Cerebellar nuclear complex (tissue), 1 donor: ENCODE measurements at places on chromosomes 7 and 10.

GRCh38 chr7:143885951-143886350 lies 16.0 kb downstream of the TCAF1 start:
- DNase-seq: no peak

- no peak for DNase-seq
Observed at GRCh38 chr7:77696643-77697534, 630 bp downstream of the RSBN1L start.

- DNase-seq: peak; percentile 18
Observed at GRCh38 chr7:149489391-149490024, 8.1 kb downstream of the ZNF746 start.

- DNase-seq: no peak
Observed at GRCh38 chr7:105279688-105280007, 109.1 kb downstream of the SRPK2 start.

DNA sequence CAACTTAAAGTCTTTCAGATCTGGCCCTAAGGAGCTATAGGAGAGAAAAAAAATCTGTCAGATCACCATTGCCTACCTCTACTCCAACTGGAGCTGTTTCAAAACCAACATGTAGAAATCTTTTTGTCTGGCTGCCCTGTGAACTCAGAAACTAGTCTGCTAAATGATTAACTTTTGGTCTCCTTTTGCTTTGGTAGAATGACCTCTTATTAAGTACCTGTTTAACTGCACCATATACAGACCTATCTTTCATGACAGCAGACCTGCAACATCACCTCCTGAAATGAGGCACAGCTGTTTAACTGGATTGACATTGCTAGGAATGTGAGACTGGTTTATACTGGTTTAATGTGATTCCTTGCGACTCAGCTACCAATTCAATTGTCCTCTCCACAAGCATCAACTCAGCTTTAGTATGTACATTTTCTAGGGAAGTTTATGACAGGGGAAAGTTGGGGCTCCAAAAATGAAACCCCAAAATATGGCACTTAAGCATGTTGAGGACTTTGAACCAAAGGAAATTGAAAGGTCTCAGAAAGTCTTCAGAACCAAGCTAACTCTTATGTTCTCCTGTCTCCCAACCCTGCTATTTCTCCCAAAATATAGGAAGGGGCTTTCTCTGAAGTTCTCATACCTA lies 1.8 kb downstream of the CYP3A43 start:
- DNase-seq: no peak

- no peak for DNase-seq
Observed at GRCh38 chr7:107063245-107064120, 19.0 kb downstream of the PRKAR2B start.

DNA sequence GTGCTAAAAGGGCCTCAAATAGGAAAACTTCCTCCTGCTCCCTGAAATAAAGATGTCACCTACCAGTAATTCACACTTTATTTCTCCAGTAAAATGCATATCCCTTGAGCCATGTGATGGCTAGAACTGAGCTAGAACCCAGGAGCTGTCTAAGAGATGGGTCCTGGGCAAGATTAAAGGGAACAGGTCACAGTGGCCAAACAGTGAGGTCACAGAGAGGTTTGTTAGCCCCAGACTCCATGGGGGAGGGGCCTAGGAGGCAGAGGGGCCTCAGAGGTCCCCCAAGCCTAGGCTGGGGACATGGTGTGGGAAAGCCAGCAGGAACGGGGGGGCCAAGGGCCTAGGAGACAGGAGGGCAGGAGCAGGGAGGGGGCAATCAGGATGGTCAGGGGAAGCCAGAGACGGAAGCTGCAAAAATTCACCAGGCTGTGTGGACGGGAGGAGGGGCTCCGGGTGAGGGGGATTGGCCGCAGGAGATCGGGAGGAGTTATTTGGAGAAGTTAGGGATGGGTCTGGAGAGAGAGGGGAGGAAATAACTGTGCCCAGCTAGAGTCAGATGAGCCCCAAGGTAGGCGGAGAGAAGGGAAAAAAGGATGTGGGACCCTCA lies 3.3 kb downstream of the FBXO24 start:
- no peak for DNase-seq

DNA sequence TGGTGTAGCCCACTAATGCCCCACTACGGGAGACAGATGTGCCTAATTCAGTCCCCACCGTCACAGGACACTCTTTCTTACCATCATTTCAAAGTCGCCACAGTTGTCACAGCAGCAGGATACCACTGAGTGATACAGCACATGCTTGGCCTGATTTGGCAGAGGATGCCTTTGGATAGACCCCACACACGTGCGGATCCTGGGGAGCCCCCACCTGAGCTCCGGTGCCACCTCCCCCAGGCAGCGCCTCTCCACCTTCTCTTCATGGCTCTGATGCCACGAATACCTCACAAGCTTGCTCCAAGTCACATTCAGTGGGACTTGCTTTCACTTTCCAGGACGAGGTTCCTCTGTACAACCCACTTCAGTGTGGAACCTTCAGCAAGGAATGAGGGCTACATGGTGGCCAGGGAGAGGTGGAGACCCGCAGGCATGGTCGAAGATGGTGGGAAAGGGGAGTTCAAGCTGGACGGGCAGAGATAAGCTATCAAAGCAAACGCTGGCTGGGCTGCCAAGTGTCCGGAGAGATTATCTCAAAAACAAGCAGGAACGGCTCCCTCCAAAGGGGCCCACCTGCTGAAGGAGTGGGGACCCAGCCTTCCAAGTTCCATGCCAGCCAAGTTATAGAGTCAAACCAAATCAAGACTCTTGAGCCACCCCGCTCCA lies 107.4 kb downstream of the ZRANB1 start:
- DNase-seq: no peak

DNA sequence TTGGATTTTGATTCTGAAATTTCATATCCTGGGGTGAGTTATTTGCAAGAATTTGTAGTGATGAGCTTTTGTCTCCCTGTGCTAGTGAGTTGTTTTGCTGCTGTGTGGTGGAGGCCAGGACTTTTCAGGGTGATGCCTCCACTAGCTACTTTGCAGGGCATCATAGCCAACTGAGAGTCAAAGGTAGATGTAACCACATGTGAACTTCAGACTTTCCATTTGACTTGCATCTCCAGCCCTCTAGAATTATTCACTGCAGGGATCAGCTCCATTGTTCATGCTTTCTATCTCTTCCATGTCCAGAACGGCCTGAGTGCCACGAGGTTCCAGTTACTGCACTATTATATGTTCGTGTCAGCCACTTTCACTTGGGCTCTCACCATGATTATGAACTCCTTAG lies 534.3 kb downstream of the GRM8 start:
- no peak for DNase-seq

GRCh38 chr7:140562926-140563481 lies 77.6 kb downstream of the DENND2A start:
- DNase-seq: no peak

DNA sequence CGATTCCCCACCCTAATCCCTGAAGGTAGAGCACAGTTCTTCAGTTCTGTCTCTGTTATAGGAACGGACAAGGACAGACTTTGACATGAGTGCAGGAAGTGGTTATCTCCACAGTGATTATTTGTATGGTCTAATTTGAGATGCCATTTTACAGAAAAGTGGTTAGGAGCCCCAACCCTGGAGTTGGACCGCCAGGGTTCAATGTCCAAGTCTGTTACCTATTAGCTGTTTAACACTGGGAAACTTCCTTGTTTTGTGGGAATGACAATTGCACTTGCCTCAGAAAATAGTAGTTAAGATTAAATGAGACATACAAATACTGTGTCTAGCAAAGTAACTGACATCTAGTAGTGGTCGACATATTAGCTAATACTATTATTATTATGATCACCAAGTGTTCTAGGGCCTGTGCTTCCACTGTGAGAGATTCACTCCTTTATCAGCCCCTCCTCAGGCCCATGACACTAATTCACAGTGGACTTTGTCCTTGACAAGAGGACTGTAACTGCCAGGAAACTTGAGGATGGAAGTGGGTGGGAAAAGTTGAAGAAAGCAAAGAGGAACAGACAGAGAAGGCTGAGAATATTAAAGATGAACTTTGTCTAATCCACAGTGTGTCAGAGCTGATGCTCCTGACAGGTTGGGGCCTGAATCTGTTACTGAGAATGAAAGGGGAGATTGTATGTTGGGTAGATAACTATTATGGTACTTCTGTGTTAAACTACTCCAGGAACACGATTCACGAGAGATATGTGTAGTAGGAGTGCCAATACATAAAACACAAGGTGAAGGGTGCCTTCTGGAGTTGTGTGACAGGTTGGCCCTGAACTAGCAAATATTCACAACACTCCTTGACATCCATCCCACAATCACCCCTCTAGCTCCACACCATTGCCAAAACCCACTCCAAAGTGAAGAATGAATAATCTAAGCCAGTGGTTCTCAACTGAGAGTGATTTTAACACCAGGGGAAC lies 66.4 kb downstream of the TAC1 start:
- DNase-seq: no peak

- no peak for DNase-seq
Observed at GRCh38 chr7:2926896-2927405, 82.8 kb upstream of the GNA12 start.

GRCh38 chr7:111006040-111006439 lies 84.9 kb upstream of the LRRN3 start:
- DNase-seq: no peak

DNA sequence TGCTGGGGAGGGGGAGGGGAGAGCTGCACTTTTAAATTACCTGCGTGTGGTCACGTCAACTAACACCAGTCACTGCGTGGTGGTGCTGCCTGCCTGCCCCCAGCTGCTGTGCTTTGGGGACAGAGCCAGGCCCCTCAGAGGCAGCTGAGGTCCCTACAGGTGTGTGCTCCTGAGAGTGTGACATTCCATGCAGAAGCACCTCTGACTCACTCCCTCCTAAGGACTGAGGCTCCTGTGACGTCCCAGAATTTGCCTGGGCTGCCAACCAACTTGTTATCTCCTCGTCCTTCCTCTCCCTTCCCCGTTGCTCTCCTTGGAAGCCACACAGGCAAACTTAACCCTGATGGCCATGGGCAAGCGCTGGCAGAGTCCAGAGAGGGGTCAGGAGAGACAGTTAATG lies 563.0 kb downstream of the PARD3 start:
- DNase-seq: no peak

GRCh38 chr10:114576132-114576487 lies 82.0 kb downstream of the ABLIM1 start:
- no peak for DNase-seq

DNA sequence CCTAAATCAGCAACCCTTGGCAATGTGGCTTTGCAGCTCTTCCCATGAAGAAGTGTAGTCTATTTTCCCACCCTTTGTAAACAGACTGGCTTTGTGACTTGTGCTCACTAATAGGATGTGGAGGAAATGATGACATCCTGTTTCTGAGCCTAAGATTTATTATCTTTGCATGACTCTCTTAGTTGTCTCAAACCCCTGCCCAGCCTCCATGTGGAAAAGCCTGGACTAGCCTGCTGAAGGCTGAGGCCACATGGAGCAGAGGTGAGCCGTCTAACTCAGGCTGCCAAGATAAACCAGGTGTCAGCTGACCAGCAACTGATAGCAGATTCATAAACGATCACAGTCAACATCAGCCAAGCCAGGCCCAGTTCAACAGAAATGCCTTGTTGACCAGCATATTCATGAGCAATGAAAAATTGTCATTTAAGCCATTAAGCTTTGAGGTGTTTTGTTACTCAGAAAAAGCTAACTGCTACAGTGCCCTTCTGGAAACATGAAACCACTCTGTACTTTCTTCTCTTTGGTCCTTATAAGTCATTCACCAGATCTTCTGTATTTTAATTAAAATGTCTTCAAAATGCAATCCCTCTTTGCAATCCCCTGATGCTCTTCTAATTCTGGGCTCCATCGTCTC lies 586.3 kb upstream of the ANKRD30A start:
- DNase-seq: no peak

DNA sequence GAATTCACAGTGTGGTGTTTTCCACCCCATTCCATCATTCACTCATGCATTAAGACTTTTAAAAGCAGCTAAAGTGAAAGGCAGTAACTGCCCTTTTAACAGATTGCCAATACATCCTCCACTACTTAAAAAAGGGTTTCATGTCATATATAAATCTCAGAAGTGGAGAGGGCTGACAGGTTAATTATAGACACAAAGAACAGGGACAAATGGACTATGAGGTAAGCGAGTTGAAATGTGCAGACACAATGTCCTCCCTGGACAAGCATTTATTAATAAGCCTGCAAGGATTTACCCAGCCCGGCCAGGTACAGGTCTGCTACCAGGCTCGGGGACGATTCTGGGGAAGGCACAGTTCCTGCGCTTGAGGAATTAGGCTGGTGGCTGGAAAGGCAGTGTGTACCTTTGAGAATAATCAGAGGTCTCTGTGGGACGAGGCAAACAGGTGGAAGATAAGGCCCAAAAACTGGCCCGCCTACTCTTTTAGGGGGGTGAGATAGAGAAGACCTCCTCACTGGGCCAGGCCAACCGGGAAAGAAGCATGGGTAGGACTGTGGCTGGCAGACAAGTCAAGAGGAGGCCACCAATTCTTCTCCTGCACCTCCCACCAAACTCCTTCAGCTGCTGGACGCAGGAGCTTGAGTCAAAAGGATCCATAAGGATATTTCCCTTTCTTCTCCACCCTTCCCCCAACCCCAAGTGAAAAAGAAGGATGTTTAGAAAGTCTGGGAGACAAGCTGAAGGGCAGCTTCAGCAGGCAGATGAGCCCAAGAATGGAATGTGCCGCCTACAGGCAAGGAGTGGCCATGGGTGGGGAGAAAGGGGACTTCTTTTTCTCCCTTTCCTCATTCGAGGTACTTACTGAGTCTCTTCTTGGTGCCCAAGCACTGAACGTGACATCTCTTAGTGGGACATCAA lies 1.5 kb downstream of the PDLIM1 start:
- DNase-seq: no peak

DNA sequence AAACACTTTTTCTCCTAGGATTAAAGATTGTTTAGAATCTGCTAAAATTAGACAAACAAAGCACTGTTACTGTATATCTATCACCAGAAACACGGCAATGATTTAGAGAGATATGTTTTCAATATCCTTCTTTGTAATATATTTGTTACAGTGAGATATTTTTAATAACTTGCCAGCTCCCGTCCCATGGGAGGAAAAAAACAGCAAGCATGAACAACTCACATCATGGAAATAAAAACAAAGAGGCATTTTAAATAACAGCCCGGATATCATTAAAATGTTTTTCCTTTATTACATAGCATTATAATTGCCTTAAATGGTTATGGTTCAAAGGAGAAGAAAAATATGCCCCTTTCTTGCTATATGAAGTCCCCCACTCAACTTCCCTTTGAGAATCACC lies 272.1 kb downstream of the BMPER start:
- no peak for DNase-seq

DNA sequence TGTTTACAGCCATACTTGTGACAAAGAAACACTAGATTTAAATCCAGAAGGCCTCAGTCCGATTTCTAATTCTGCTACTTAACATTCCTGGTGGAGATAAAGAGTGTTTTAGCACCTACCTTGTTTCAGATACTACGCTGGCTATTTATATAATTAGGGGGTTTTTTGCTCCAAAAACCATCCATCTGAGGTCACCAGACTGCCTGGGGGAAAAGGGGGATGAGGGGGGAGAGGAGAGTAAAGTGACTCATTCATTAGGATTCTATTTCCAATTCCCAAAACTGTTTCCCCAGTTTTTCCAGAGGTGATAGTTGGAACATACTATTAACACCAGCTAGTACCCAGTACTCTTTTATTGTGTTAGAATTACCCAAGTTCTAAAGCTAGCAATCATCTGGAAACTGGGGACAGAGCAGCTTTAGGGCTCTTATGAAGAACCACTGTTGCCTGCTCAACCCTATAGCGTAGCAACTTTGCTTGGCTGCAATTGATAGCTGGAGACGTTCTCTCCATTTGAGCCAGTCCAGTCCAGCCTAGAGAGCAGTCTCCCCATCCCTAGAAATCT lies 6.6 kb downstream of the GCC1 start:
- DNase-seq: no peak
